ENCODE measurements at places on chromosomes 16 and 17. TPM values are rescaled to one million over a fixed set of nuclear protein-coding genes. Genes with fewer than 3 reads are reported as not detected.

Gene RDM1
- total RNA-seq: not detected

Gene PER1
- 297 TPM for total RNA-seq

Gene SPATA22
- total RNA-seq: not detected

Gene KRT33A
- total RNA-seq: not detected

Gene SYNRG
- total RNA-seq: 43.5 TPM

Gene KRTAP1-1
- not detected for total RNA-seq

Gene VMO1
- 19.3 TPM for total RNA-seq

Gene C17orf50
- total RNA-seq: not detected

Gene OR1A1
- total RNA-seq: not detected

Gene TEKT5
- total RNA-seq: 0.29 TPM

Gene OTOA
- total RNA-seq: 0.21 TPM

- peak; percentile 62 for DNase-seq
- H3K27me3 ChIP-seq: no peaks in the 10 kb centered on the region
- no peaks in the 10 kb centered on the region for H3K36me3 ChIP-seq
- no peaks in the 10 kb centered on the region for H3K4me1 ChIP-seq
Measured at GRCh38 chr16:85832570-85833218, 33.2 kb downstream of the COX4I1 start.

DNA sequence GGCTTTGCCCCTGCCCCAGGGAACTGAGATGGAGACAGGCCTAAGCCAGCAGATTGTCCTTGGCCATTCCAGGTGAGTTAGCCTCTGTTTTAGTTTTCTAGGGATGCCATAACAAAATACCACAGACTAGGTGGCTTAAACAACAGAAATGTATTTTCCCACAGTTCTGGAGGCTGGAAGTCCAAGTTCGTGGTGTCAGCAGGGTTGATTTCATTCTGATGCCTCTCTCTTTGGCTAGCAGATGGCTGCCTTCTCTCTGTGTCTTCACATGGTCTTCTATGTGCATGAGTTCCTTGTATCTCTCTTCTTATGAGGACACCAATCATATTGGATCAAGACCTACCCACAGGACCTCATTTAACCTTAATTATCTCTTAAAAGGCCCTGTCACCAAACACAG lies 12.8 kb downstream of the FAM20A start:
- no peaks in the 10 kb centered on the region for H3K4me1 ChIP-seq
- H3K27ac ChIP-seq: no peak overlapping the region
- H3K4me3 ChIP-seq: no peak overlapping the region
- DNase-seq: no peak
- H3K27me3 ChIP-seq: peaks cover 2% of the 10 kb centered on the region
- no peaks in the 10 kb centered on the region for H3K36me3 ChIP-seq

- DNase-seq: no peak
- no peak overlapping the region for H3K4me3 ChIP-seq
- no peaks in the 10 kb centered on the region for H3K4me1 ChIP-seq
- no peaks in the 10 kb centered on the region for H3K27me3 ChIP-seq
- H3K36me3 ChIP-seq: no peaks in the 10 kb centered on the region
Measured at GRCh38 chr17:28904800-28905199, 1.9 kb upstream of the DHRS13 start.

DNA sequence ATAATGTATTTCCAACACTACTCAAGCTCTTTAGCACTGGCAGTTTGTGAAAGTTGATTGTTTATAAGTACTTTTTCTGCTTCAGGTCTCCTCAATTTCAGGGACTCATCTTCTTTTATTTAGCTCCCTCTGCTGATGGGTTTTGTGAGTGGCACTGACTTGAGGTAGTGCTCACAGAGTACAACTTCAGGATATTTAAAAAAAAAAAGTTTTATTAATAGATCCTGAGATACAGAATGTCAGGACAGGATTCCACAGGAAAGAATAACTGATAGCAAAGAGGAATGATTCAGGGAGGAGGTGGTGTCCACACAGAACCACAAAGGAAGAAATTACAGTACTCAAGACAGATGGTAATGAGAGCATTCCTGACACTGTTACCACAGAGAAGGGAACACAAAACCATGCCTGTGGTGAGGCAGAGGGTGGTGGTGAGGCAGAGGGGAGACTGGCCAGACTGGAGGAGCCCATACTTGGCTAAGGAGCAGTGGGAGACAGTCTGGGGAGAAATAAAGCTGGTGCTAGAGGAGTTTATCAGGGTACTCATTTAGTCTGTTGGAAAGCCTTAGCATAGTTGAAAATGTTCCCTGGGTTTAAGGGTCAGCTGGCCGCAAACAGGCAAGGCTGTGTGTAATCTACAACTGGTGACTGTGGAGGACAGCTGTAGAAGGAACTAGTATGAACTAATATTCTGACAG lies 63.7 kb downstream of the SPAG9 start:
- H3K27ac ChIP-seq: no peak overlapping the region
- no peaks in the 10 kb centered on the region for H3K36me3 ChIP-seq
- no peak for DNase-seq
- H3K27me3 ChIP-seq: no peaks in the 10 kb centered on the region
- no peak overlapping the region for H3K4me3 ChIP-seq

DNA sequence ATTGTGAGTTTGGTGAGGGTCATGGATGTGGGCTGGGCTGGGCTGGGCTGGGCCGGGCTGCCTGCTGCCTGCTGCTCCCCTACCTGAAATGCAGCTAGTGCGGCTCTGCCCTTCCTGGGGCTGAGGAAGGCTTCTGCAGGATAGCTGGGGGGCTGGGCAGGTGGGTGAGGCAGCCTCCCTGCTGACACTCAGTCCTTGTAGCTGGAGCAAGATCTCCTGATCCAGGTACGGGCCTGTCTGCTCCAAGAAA lies 4.7 kb downstream of the RPL13 start:
- H3K4me1 ChIP-seq: no peaks in the 10 kb centered on the region
- H3K4me3 ChIP-seq: no peak overlapping the region
- DNase-seq: no peak

GRCh38 chr17:32656886-32657285 lies 170.1 kb downstream of the CDK5R1 start:
- H3K4me3 ChIP-seq: no peak overlapping the region
- DNase-seq: no peak
- H3K27me3 ChIP-seq: no peaks in the 10 kb centered on the region
- H3K27ac ChIP-seq: no peak overlapping the region

DNA sequence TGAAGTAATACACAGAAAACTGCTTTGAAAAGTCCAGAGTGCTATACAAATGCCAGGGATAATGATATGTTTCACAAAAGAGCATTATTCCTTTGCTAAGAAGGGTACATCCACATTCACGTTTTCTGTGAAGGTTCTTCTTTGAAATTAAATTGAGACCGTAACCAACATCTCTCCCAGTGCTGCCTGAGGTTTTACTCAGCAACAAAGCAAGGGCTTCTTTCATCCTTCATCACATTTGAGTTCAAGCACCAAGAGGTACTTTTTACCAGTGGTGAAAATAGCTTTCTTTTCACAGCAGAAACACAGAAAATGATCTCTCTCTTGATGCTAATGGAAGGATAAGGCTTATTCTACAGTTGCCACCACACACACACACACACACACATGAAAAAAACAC lies 113.3 kb downstream of the TOX3 start:
- no peak for DNase-seq
- no peaks in the 10 kb centered on the region for H3K27me3 ChIP-seq
- no peaks in the 10 kb centered on the region for H3K36me3 ChIP-seq
- H3K27ac ChIP-seq: no peak overlapping the region
- no peak overlapping the region for H3K4me3 ChIP-seq

DNA sequence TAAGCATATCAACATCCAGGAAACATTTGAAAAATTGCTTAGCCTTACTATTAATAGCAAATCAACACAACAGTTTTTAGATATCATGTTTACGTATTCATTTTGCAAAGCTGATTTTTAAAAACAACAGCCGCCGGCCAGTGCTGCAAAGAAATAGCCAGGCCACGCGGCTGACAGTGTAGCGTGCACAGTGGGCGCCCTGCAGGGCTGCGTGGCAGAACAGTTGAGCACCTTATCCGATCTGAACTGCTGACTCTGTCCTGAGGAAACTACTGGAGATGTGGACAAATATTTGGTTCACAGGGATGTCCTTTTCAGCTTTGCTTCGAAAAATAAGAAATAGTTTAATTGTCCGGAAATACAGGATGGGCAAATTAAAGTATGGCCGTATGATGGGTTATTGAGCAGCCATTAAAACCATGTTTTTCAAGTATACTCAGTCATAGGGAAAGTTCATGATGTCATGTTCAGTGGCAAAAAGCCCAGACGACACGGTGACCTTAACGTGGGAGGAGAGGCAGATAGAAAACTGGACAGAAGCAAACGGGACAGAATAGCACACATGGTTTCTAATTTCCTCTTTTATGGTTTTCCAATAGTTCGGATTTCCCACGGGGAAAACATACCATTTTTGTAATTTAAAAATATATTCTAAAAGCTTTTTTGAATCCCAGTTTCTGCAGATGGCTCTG lies 52.4 kb upstream of the ENDOV start:
- DNase-seq: peak; percentile 55
- H3K4me1 ChIP-seq: no peaks in the 10 kb centered on the region
- H3K4me3 ChIP-seq: no peak overlapping the region

GRCh38 chr17:71363661-71364060 lies 757.2 kb upstream of the SOX9 start:
- DNase-seq: no peak
- no peak overlapping the region for H3K4me3 ChIP-seq
- H3K36me3 ChIP-seq: no peaks in the 10 kb centered on the region
- no peaks in the 10 kb centered on the region for H3K4me1 ChIP-seq
- H3K27ac ChIP-seq: no peak overlapping the region
- H3K27me3 ChIP-seq: no peaks in the 10 kb centered on the region

DNA sequence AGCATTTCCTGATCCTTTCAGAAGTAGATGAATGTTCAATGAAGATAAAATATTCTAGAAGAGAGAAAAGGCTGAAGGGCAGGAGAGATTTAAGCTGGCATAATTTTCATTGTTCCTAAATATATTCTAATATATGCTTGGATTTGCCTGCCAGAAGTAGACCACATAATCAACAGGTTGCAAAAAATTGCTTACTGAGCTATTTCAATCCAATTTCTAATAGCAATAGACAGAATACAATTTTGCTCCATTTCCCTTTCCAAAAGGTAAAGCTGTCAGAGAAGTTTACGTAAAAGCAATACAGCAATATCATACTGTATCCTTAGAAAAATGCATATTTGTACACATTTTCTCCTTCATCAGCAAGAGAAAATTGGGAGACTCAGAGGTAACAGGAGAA lies 237.3 kb downstream of the PMP22 start:
- no peaks in the 10 kb centered on the region for H3K36me3 ChIP-seq
- DNase-seq: no peak
- no peak overlapping the region for H3K27ac ChIP-seq
- no peaks in the 10 kb centered on the region for H3K27me3 ChIP-seq
- no peaks in the 10 kb centered on the region for H3K4me1 ChIP-seq
- H3K4me3 ChIP-seq: no peak overlapping the region

DNA sequence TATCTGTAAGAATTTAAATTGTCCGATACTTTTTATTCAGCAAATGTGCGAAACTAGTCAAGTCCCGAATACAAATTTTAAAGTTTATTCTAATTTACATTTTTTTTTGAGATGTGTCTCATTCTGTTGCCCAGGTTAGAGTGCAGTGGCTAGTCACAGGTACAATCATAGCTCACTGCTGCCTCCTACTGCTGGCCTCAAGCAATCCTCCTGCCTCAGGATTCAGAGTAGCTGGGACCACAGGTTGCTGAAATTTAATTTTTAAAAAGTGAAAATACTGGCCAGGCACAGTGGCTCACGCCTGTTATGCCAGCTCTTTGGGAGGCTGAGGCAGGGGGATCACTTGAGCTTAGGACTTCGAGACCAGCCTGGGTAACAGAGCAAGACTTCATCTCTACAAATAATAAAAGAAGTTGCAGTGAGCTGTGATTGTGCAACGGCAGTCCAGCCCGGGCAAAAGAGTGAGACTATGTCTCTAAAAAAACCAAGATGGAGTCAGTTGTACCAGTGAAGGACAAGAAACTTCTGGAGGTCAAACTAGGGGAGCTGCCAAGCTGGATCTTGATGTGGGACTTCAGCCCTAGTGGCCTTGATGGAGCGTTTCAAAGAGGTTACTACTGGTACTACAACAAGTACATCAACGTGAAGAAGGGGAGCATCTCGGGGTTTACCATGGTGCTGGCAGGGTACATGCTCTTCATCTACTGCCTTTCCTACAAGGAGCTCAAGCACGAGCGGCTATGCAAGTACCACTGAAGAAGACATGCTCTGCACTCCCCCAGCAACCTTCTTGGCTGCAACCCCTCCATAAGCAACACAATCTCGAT lies 5.6 kb downstream of the POLG2 start:
- H3K27ac ChIP-seq: no peak overlapping the region
- no peak for DNase-seq
- H3K4me3 ChIP-seq: no peak overlapping the region
- H3K4me1 ChIP-seq: no peaks in the 10 kb centered on the region
- H3K36me3 ChIP-seq: no peaks in the 10 kb centered on the region

- no peak for DNase-seq
- no peak overlapping the region for H3K27ac ChIP-seq
- H3K36me3 ChIP-seq: no peaks in the 10 kb centered on the region
- peaks cover 3% of the 10 kb centered on the region for H3K4me1 ChIP-seq
Measured at GRCh38 chr17:73801455-73802100, 157.3 kb upstream of the SDK2 start.

- no peak overlapping the region for H3K4me3 ChIP-seq
- no peaks in the 10 kb centered on the region for H3K4me1 ChIP-seq
- peaks cover 5% of the 10 kb centered on the region for H3K36me3 ChIP-seq
- no peak for DNase-seq
- no peaks in the 10 kb centered on the region for H3K27me3 ChIP-seq
Measured at GRCh38 chr16:15686287-15686686, 36.2 kb downstream of the NDE1 start.

DNA sequence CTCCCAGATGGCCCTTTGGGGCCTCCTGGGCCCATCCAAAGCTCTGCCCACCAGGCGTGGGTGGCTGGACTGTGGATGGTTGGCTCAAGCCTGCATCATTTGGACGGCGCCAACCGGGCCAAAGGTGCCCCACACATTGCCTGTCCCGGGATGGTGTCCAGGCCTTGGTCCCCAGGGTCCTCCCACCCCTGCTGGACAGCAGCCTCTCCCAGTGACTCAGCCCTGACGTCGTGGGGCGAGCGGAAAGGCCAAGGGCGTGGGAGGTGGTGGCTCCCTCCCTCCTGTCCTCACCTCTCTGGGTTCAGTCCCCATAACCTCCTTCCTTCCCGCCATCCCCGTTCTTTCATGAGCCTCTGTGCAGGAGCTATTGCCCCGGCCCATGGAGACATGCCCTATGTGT lies 42.1 kb upstream of the DLX4 start:
- H3K27me3 ChIP-seq: no peaks in the 10 kb centered on the region
- no peaks in the 10 kb centered on the region for H3K36me3 ChIP-seq
- no peaks in the 10 kb centered on the region for H3K4me1 ChIP-seq

GRCh38 chr16:27598220-27598619 lies 48.3 kb downstream of the KATNIP start:
- no peak for DNase-seq
- no peaks in the 10 kb centered on the region for H3K4me1 ChIP-seq
- H3K27ac ChIP-seq: no peak overlapping the region
- H3K4me3 ChIP-seq: no peak overlapping the region
- H3K36me3 ChIP-seq: no peaks in the 10 kb centered on the region

DNA sequence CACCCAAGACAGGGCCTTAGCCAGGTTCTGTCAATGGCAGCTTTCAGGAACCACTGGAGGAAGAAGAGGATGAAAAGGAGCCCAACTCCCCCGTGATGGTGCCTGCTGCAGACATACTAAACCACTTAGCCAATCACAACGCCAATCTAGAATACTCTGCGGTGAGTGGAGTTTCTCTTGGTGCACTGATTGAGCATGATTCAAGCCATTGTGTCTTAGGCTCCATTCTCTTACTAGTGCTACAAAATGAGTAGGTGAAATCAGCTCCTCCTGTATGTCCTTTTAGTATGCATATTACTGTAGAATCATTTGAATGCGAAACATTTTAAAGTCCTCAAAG lies 1.4 kb downstream of the SETD6 start:
- H3K27ac ChIP-seq: no peak overlapping the region
- H3K4me3 ChIP-seq: no peak overlapping the region
- H3K36me3 ChIP-seq: peaks cover 6% of the 10 kb centered on the region
- no peak for DNase-seq

All from aorta (tissue), 5 donors.